ENCODE measurements at places on chromosomes 2 and 18.

DNA sequence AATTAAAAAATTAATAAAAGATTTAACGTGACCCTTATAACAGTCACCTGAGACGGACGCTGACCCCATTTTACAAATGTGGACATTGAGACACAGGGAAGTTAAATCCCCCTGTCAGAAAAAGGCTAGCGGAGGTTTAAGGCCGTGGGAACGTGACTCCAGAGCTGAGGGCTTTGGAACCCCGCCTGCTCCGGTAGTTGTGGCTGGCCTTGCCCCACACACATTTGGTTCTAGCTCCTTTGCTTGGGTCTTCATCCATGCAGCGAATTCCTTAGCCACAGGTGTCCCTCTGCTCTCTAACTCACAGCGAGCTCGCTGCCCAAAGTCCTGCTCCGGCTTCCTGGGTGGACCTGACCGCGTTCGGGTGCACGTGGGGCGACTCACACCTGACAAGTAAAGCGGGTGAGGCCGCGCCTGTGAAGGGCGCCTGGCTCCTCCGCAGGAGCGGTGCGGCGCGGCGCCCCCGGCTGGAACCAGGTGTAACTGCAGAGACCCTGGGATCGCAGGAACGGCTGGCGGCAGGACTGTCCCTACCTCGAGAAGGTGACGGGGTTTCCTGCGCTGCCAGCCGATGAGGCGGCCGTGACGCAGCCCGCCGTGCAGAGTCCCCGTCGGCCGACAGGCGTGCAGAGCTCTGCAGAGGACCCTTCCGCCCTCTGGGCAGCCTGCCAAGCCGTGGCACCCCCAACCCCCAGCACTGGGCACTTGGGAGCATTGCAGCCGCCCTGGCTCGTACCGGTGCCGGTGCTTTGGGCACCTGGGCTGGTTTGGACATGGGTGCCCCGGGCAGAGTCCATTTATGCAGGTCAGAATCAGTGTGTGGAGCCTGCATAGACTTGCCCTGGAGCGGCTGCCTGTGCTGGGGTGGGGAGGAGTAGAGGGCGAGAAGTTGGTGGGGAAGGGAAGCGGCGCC, 2.4 kb upstream of the PROC start:
- DNase-seq, result no peak

- DNase-seq, result no peak
Observed at GRCh38 chr18:67261931-67262552, 254.5 kb downstream of the DSEL start.

DNA sequence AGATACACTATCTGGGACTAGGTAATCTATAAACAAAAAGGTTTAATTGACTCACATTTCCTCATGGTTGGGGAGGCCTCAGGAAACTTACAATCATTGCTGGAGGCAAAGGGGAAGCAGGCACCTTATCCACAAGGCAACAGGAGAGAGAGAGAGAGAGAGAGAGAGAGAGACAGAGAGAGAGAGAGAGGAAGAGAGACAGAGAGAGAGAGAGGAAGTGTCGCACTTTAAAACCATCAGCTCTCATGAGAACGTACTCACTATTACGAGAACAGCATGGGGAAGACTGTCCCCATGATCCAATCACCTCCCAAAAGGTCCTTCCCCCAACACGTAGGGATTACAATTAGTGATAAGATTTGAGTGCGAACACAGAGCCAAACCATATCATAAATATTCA, 253.5 kb upstream of the TRIB2 start:
- DNase-seq, result no peak

GRCh38 chr2:39434233-39434897, 2.7 kb downstream of the MAP4K3 start:
- DNase-seq, result no peak

DNA sequence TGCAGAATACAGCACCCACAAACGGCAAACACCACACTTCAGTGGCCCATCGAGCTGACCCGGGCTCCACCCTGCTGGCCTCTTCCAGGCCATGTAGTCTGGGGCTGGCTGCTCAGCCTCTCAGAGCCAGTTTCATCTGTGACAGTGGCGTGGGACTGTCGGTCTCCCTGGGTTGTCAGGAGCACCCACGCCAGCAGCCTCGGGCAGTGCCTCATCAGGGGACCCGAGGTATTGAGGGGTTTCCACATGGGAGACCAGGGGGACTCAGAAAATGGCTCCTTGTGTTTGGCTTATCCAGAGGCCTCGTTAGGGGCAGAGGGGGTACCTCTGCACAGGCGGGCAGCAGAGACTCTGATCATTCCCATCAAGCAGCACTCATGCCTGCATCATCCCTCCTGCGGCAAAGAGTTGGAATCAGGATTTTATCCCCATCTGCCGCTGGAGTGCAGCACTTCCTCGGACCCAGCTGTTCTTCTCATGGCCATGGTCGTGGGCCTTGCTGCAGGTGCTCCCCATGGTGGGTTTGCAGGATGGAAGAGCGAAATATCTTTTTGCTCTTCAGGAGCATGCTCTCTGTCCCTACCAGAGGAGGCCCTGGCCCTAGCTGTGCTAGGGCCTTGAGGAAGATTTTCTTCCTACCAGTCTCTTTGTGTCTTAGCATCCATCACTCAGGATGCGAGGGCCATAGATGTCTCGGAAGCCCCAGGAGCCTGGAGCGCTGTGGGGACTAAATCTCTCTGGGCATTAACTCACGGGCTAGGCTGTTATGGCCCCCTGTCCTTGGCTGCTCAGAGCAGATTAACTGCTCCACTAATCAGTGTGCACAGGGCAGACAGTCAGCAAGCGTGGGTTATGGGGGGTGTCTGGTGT, 100.8 kb downstream of the CLIP4 start:
- DNase-seq, result no peak

GRCh38 chr18:45478889-45479288, 136.4 kb upstream of the SLC14A2 start:
- DNase-seq, result no peak

DNA sequence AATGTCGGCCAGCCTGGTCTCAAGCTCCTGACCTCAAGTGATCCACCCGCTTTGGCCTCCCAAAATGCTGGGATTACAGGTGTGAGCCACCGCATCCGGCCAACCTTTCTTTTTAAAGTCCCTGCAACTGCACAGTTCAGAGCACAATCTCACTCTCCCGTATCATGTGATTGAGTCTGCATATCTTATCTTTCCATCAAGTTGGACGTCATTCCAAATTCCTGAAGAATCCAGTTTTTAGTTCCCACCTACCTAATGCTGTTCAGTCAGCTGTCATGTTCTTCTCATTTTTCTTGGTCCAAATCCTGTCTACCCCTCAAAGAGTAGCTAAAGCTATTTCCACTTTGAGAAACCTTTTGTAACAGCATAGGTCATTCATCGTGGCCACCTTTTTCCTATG, 110.8 kb upstream of the FBXO11 start:
- DNase-seq, result no peak
